EL (cell line): ENCODE measurements at places on chromosomes 16 and 17.

- DNase-seq: peak; percentile 99
Measured at GRCh38 chr17:40551879-40552768, 13.1 kb downstream of the CCR7 start.

- peak; percentile 32 for DNase-seq
Measured at GRCh38 chr17:62024866-62025265, 40.2 kb downstream of the MED13 start.

DNA sequence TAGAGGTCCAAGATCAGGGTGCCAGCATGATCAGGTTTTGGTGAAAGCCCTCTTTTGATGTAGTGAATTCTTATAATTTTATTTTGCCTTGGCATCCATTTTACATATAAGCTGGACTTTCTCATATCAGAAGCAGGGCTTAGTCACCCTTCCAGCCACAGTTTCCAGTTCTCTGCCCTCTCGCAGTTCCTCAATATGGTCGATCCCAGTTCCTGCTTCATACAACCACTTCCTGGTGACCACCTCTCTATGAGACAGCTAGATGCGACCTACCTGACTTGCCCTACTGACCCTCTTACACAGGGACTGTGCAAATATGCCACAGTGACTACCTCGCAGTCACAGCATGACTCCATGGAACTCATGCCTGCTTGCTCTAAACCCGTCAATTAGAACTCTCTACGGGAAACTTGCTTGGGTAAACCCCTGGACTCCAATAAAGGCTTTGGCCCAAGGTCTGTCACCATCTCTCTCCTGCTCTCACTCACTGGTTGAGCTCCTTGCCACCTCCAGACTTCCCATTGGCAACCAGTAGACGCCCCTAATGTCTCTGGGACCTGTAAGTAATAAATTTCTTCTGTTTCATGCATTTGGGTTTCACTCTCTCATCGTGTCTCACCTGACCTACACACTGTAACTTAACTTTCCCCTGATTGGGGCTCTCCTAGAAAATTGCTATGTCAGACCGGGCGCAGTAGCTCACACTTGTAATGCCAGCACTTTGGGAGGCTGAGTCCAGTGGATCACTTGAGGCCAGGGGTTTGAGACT is 21.4 kb downstream of the CD300LG start:
- DNase-seq: no peak

- peak; percentile 75 for DNase-seq
Measured at GRCh38 chr17:56173958-56174835, 20.9 kb downstream of the ANKFN1 start.

DNA sequence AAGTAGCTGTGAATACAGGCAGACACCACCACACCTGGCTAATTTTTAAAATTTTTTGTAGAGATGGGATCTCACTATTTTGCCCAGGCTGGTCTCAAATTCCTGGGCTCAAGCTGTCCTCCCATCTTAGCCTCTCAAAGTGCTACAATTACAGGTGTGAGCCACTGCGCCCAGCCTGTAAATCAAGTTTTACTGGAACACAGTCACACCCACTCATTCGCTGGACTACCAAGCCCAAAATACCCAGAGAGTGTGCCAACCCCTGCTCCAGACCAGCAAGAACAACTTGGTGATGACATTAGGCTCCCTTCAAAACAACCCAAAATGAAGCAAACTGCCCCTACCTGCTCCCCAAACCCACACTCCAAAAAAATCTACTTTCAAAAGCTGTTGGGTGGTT is 36.0 kb downstream of the TVP23A start:
- DNase-seq: no peak

DNA sequence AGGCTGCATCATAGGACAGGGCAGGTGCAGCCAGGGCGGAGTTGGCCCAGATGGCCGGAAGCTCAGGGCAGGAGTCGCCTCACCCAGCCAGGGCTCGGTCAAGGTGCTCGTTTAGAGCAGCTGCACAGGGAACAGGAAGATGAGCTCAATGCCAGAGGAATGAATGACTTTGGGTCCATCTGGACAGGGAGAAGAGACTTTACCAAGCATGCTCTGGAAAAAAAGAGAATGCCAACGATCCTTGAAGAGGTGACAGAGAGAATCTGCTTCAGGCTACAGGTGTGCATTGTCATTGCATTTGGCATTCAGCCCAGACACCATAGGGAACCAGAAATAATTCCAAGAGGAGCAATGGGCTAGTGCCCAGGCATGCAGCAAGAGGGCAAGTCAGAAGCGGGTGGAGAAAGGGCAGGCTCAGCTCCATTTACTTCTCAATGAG is 6.7 kb upstream of the MPP3 start:
- DNase-seq: no peak

GRCh38 chr16:11779074-11779473 is 18.0 kb downstream of the ZC3H7A start:
- no peak for DNase-seq

GRCh38 chr17:12227547-12227946 is 206.9 kb downstream of the MAP2K4 start:
- DNase-seq: no peak

DNA sequence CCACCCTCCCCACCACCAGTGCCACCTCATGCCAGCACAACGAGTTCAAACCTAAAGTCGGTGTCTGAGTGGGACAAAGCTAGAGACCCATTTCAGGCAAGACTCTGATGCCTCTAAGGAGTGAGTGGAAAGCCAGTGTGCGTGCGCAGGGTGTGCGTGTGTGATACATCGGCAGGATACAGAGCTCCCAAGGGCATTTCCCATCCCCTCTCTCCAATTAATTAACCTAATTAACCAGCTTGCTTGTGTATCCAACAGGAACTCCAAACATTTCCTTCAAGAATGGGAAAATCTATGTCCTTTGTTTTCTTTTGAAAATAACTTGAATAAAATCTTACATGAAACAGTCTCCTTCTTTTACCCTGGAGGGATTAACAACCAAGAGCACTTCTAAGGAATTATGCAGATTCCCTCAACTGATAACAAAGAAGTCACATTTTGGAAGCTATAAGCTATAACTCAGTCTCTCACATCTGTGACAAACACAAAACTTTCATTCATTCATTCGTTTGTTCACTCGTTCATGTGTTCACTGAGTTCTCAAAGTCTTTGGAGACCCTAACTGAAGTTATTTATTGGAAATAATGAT is 9.9 kb downstream of the ATPAF2 start:
- no peak for DNase-seq

GRCh38 chr16:21989133-21989532 is 11.8 kb downstream of the PDZD9 start:
- no peak for DNase-seq

GRCh38 chr16:57732714-57733113 is 2.9 kb upstream of the KATNB1 start:
- no peak for DNase-seq

GRCh38 chr17:9900044-9900594 is 5.0 kb downstream of the RCVRN start:
- peak; percentile 39 for DNase-seq
